ENCODE measurements at places on chromosomes 7 and 10. TPM values are rescaled to one million over a fixed set of nuclear protein-coding genes. Genes with fewer than 3 reads are reported as not detected.
A peak's percentile ranks its signal among the peaks of the same experiment; 100 is the strongest.

The RBP3 gene
- total RNA-seq = not detected

The UCN3 gene
- not detected for total RNA-seq

The OR2A12 gene
- not detected for total RNA-seq

The BUB3 gene
- 346 TPM for total RNA-seq

The KIN gene
- total RNA-seq = 3.0 TPM

The RPEL1 gene
- under 0.01 TPM for total RNA-seq

The FOXP2 gene
- total RNA-seq = 1.7 TPM

- DNase-seq = no peak
Observed at GRCh38 chr10:77699080-77699645, 61.6 kb upstream of the KCNMA1 start.

DNA sequence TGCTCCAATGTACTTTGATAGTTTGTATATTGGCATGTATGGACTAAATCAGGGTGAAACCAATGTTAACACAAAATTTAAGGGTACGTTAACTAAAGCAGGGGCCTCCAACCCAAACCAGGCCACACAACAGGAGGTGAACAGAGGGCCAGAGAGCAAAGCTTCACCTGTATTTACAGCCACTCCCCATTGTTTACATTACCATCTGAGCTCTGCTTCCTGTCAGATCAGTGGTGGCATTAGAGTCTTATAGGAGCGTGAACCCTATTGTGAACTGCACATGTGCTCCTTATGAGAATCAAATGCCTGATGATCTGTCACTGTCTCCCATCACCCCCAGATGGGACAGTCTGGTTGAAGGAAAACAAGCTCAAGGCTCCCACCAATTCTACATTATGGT lies 62.0 kb upstream of the SCIN start:
- DNase-seq = no peak

GRCh38 chr10:132939957-132940790 lies 2.2 kb downstream of the CFAP46 start:
- DNase-seq = peak; percentile 47

- peak; percentile 60 for DNase-seq
Observed at GRCh38 chr7:13197501-13197900, 510.1 kb downstream of the ARL4A start.

DNA sequence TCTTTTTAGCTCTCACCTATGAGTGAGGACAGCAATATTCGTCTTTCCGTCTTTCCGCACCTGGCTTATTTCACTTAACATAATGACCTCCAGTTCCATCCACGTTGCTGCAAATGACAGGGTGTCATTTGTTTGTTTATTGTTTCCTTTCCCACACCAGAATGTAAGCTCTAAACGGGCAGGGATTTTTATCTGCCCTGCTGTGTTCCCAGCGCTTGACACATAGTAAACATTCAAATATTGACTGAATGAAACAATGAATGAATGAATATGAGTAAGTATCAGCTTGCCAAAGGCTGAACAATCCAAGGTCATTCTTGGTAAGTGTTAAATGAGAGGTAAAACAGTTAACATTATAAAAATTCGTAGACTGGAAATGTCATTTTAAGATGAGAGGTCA lies 12.8 kb downstream of the SH3PXD2A start:
- DNase-seq = no peak

DNA sequence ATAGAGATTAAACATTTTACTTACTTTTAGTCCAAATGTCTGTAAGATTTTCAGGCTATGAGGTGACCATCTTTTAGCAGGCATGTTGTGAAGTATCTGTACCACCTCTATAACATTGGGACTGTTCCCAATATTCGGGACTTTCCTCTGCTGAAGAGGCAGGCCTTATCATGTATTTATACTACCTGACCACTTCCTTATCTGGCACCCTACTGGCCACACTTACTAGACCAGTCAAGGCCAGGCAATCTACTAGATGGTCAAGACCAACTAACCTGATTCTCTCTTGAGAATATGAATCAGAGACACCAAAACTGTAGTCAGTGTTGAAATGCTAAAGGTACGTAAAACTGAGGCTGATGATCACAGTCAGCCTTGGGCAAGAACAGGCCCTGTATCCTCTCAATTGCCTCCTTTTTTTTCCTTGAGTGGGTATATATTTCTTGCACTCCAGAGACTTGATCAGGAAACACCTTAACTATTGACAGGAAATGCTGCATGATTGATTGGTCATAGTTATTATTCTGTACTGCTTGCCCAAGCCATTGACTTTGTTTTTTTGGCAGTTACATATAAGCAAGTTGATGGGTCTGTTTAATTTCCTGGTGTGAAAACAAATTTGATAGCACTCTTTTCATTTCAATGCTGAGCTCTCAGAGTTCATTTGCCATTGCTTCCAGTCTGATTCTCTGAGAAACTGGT lies 5.2 kb upstream of the PRKAR2B start:
- no peak for DNase-seq

- peak; percentile 88 for DNase-seq
Observed at GRCh38 chr10:33134011-33134751, 176.2 kb upstream of the ITGB1 start.

DNA sequence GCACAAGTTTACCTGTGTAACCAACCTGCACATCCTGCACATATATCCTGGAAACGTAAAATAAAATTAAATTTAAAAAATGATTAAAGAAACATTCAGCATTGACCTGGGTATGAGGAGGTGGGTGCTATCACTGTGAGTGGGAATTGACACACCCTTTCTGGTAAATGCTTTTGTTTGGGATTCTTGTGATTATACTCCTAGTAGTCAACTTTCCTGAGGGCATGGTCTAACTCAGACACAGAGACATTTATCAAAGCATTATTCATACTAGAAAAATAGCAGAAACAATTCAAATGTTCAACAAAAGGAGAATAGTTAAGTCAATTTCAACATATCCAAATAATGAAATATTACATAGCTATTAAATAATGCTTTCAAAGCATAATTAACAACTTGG lies 44.2 kb downstream of the CNNM2 start:
- DNase-seq = no peak
